Lower lobe of right lung (tissue), 2 donors: ENCODE measurements at places on chromosomes 1 and 21. TPM values are rescaled to one million over a fixed set of nuclear protein-coding genes. Genes with fewer than 3 reads are reported as not detected.

DNA sequence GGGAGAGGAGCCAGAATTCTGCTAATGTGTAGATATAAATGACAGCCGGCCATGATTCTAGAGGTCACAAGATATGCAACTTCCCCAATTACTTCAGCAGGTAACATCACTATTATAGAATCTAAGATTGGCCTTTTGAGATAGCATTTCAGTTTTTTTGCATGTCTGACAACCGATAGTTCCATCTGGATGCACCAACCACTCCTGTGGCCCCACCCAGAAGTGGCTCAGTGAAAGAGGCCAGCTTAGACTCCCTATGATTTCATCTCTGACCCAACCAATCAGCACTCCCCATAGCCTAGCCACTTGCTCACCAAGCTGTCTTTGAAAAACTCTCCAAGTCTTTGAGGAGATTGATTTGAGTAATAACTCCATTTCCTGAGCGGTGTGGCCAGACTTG lies 30.3 kb upstream of the NUF2 start:
- no peaks in the 10 kb centered on the region for H3K4me1 ChIP-seq
- H3K27me3 ChIP-seq: no peaks in the 10 kb centered on the region
- H3K27ac ChIP-seq: no peak overlapping the region
- H3K4me3 ChIP-seq: no peak overlapping the region
- DNase-seq: no peak
- H3K36me3 ChIP-seq: no peaks in the 10 kb centered on the region

- H3K4me3 ChIP-seq: no peak overlapping the region
- no peak for DNase-seq
- peaks cover 15% of the 10 kb centered on the region for H3K4me1 ChIP-seq
Observed at GRCh38 chr1:23108918-23109533, 59.6 kb downstream of the LUZP1 start.

GPR3 gene
- 0.18 TPM for total RNA-seq

DNA sequence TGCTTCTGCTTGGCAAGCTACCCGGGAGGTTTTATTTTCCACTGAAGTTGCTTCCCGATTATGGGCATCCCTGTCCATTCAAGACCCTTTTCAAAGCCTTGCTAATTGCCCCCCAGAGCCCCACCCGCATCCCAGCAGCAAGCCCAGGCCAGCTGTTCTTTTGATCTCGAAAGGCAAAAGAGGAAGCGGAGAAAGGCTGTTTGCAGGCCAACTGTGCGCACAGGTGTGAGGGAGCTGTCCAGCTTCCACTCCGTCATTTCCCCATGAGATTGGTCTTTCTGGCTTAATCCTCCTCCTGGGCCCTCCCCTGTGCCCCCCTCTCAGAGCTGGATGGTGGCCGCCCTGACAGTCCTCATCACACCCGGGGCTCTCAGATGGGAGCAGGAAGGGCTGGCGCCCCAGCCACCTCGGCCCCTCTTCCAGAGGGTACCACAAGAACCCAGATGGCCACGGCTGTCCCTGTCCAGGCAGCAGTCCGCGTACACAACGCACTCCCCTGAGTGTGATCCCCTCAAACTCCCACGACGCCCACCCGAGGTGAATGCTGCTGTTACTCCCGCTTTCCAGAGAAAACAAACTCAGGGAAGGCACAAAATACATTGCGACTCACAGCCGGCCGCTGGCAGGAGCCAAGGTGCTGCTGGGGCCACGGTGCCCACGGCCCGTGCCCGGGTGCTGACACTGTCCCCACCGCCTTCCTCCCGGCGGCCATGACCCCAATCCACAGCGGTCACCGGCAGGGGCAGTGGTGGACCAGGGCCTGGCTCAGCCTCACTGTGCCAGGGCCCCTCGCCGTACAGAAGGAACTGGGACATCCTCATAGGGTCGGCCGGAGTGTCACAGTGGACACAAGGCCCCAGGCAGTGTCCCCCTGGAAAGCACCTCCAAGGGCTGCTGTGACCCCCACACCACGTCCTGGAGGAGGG lies 121.9 kb downstream of the CRYAA start:
- no peak overlapping the region for H3K4me3 ChIP-seq
- no peak overlapping the region for H3K27ac ChIP-seq
- no peaks in the 10 kb centered on the region for H3K36me3 ChIP-seq
- H3K27me3 ChIP-seq: no peaks in the 10 kb centered on the region

GRCh38 chr1:209171151-209171550 lies 412.4 kb upstream of the CAMK1G start:
- no peak overlapping the region for H3K4me3 ChIP-seq
- no peak for DNase-seq
- no peaks in the 10 kb centered on the region for H3K4me1 ChIP-seq
- no peaks in the 10 kb centered on the region for H3K36me3 ChIP-seq

GRCh38 chr1:42735056-42735455 lies 5.0 kb downstream of the CLDN19 start:
- no peak overlapping the region for H3K4me3 ChIP-seq
- DNase-seq: no peak
- H3K27me3 ChIP-seq: no peaks in the 10 kb centered on the region

DNA sequence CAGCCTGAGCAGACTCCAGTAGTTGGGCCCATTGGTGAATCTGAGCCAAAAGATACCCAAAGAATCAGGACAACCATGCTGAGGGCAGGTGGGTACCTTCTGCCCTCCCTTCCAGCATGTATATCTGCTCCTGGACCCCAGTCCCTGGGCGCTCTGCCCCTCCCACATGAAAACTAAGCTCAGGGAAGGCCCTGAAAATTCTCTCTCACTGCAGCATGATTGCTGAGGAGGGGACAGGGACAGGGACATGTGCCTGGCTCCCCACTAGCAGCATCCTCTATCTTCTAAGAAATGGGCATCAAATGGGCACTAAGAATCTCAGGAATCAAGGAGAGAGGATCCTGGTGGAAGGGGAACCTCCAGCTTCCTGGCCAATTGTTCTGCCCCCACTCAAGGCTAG lies 446.0 kb downstream of the MATN1 start:
- peaks cover 9% of the 10 kb centered on the region for H3K27me3 ChIP-seq
- no peak for DNase-seq
- H3K4me3 ChIP-seq: no peak overlapping the region
- H3K4me1 ChIP-seq: no peaks in the 10 kb centered on the region
- no peak overlapping the region for H3K27ac ChIP-seq

DNA sequence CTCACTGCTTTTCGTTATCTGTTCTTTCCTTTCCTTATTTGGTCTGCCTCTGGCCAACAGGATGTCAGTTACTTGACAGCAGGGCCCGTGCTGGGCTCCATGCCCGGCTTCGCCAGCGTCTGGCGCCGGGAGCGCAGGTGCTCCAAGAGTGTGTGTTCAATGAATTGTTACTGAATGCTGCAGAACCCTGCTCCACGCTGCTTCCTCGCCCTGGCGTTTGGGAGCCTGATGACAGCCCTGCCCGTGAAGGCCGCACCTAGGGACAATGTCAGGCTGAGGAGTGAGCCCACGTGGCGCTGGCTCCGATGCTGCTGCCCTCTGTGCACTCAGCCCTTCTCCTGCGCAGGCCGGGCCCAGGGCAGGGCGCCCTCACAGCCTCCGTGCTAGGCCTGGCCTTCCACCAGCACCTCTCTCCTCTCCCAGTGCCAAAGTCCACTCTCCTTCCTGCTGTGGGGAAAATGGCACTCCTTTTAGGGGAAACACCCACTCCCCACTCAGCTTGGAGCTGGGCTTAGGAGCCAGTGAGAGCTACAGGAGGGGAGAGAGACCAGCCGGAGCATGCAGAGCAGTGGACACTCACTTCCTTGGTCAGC lies 51.4 kb downstream of the ACBD3 start:
- peak overlapping the region; percentile 15 for H3K27ac ChIP-seq
- peaks cover 24% of the 10 kb centered on the region for H3K4me1 ChIP-seq
- no peaks in the 10 kb centered on the region for H3K27me3 ChIP-seq
- DNase-seq: peak; percentile 82
- no peak overlapping the region for H3K4me3 ChIP-seq

AK5 gene
- 1.0 TPM for total RNA-seq

- H3K4me1 ChIP-seq: no peaks in the 10 kb centered on the region
- DNase-seq: no peak
- no peak overlapping the region for H3K4me3 ChIP-seq
- H3K27me3 ChIP-seq: no peaks in the 10 kb centered on the region
- no peak overlapping the region for H3K27ac ChIP-seq
- peaks cover 6% of the 10 kb centered on the region for H3K36me3 ChIP-seq
Observed at GRCh38 chr1:81950591-81951244, 150.0 kb downstream of the ADGRL2 start.

GRCh38 chr1:101122452-101123166 lies 97.0 kb upstream of the DPH5 start:
- no peaks in the 10 kb centered on the region for H3K36me3 ChIP-seq
- H3K27me3 ChIP-seq: no peaks in the 10 kb centered on the region
- no peak overlapping the region for H3K27ac ChIP-seq
- DNase-seq: no peak

- H3K27me3 ChIP-seq: no peaks in the 10 kb centered on the region
- no peak for DNase-seq
- peaks cover 17% of the 10 kb centered on the region for H3K36me3 ChIP-seq
- no peak overlapping the region for H3K27ac ChIP-seq
Observed at GRCh38 chr1:64686828-64687724, 57.8 kb upstream of the RAVER2 start.

GRCh38 chr21:35120631-35121180 lies 71.6 kb upstream of the RUNX1 start:
- no peaks in the 10 kb centered on the region for H3K27me3 ChIP-seq
- no peaks in the 10 kb centered on the region for H3K36me3 ChIP-seq
- no peak overlapping the region for H3K27ac ChIP-seq
- DNase-seq: no peak

DNA sequence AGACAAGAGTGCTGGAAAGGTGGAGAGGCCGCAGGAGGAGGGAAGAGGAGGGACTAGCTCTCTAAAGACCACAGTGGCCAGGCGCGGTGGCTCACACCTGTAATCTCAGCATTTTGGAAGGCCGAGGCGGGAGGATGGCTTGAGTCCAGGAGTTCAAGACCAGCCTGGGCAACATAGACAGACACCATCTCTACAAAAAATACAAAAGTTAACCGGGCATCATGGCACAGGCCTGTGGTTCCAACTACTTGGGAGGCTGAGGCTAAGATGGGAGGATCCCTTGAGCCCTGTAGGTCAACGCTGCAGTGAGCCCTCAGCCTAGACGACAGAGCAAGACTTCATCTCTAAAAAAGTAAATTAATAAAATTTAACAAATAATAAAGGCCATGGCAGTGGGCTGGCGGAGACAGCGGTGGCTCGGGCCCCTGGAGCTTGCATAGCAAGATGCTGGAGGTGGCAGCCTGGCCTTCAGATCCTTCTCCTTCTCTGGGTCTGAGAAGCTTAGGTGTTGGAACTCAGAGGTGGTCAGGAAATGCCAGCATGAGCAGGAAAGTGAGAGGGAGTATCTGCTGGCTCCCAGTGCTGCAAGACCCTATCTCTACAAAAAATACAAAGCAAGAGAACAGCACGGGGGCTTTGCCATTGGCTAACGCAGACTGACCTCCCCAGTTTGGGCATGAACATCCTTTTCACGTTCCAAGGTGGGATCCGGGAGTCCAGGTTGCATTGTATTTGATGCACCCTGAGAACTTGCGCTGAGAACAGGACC lies 10.7 kb downstream of the WNT3A start:
- H3K27me3 ChIP-seq: peaks cover 7% of the 10 kb centered on the region
- H3K4me3 ChIP-seq: no peak overlapping the region
- DNase-seq: peak; percentile 36
- H3K27ac ChIP-seq: no peak overlapping the region
- H3K36me3 ChIP-seq: no peaks in the 10 kb centered on the region

- DNase-seq: no peak
- H3K36me3 ChIP-seq: no peaks in the 10 kb centered on the region
- H3K27ac ChIP-seq: no peak overlapping the region
- H3K4me3 ChIP-seq: no peak overlapping the region
- peaks cover 13% of the 10 kb centered on the region for H3K4me1 ChIP-seq
- H3K27me3 ChIP-seq: no peaks in the 10 kb centered on the region
Observed at GRCh38 chr1:85343612-85344255, 67.3 kb upstream of the BCL10 start.

- no peaks in the 10 kb centered on the region for H3K27me3 ChIP-seq
- H3K4me3 ChIP-seq: no peak overlapping the region
- no peaks in the 10 kb centered on the region for H3K36me3 ChIP-seq
- DNase-seq: no peak
- no peaks in the 10 kb centered on the region for H3K4me1 ChIP-seq
- no peak overlapping the region for H3K27ac ChIP-seq
Observed at GRCh38 chr1:107252271-107252670, 111.4 kb downstream of the NTNG1 start.

DNA sequence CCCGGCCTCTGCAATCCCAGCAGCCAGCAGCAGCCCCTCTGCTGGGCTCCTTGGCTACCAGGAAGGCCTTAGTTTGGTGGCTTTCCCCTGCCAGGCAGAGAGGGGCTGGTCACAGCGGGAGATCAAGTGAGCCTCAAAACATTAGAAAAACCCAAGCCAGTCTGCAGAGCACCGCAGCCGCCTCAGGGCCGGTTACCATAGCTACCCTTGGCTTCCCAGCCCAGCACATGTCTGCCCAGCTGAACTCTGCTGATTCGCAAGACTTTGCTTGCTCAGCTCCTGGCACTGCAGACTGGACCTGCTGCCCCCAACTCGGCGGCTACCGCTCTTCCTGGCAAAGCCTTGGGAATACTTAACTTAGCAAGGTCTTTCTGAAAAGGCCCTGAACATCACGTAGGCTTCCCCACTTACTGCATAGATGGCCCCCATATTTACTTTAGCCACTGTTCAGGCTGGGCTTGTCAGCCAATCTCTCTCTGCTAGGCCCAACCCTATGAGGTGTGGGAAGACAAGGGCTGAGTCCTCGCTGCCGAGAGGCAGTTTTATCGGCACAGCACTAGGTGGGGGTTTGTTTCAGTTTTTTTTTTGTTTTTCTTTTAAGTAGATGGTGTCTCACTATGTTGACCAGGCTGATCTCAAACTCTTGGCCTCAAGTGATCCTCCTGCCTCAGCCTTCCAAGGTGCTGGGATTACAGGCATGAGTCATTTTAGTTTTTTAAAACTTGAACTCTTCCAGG lies 28.6 kb upstream of the PLEKHG5 start:
- H3K36me3 ChIP-seq: peaks cover 8% of the 10 kb centered on the region
- no peak for DNase-seq
- peaks cover 7% of the 10 kb centered on the region for H3K4me1 ChIP-seq
- no peak overlapping the region for H3K27ac ChIP-seq
- no peak overlapping the region for H3K4me3 ChIP-seq

ELAPOR1 gene
- 24.4 TPM for total RNA-seq

ASB17 gene
- total RNA-seq: not detected

BTBD19 gene
- total RNA-seq: 8.7 TPM

ZNF697 gene
- 8.7 TPM for total RNA-seq

- no peak overlapping the region for H3K27ac ChIP-seq
- H3K4me3 ChIP-seq: no peak overlapping the region
- DNase-seq: no peak
- H3K27me3 ChIP-seq: no peaks in the 10 kb centered on the region
- H3K4me1 ChIP-seq: no peaks in the 10 kb centered on the region
- H3K36me3 ChIP-seq: no peaks in the 10 kb centered on the region
Observed at GRCh38 chr1:232339073-232339472, 290.9 kb downstream of the SIPA1L2 start.

DNA sequence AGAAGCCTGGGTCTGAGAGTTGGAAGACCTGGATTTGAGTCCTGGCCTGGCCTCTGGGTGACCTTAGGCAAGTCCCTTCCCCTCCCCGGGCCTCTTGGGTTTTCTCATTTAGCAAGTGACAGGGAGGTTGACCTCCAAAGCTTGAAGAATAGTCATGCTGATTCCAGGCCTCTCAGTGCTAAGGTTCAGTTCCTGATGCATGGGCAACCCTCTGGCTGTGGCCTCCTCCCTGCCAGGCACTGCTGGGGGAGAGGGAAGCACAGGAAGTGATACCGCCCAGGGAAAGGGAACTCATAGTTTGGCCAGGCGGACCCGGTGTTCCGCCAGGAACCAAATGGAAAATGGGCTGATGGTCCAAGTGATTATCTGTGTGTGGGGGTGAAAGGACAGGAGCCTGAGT lies 23.6 kb upstream of the WASF2 start:
- H3K27me3 ChIP-seq: no peaks in the 10 kb centered on the region
- peaks cover 15% of the 10 kb centered on the region for H3K4me1 ChIP-seq
- no peaks in the 10 kb centered on the region for H3K36me3 ChIP-seq
- peak overlapping the region; percentile 48 for H3K27ac ChIP-seq
- DNase-seq: no peak
